ENCODE measurements at places on chromosomes 16 and 17. TPM values are rescaled to one million over a fixed set of nuclear protein-coding genes. Genes with fewer than 3 reads are reported as not detected.

- DNase-seq, result no peak
Observed at GRCh38 chr17:15884731-15885130, 60.2 kb upstream of the ADORA2B start.

Gene SMIM5
- polyA plus RNA-seq, result 0.15 TPM

- no peak for DNase-seq
Observed at GRCh38 chr16:72785886-72786285, 262.0 kb downstream of the ZFHX3 start.

Gene CACNA1H
- 14.1 TPM for polyA plus RNA-seq

DNA sequence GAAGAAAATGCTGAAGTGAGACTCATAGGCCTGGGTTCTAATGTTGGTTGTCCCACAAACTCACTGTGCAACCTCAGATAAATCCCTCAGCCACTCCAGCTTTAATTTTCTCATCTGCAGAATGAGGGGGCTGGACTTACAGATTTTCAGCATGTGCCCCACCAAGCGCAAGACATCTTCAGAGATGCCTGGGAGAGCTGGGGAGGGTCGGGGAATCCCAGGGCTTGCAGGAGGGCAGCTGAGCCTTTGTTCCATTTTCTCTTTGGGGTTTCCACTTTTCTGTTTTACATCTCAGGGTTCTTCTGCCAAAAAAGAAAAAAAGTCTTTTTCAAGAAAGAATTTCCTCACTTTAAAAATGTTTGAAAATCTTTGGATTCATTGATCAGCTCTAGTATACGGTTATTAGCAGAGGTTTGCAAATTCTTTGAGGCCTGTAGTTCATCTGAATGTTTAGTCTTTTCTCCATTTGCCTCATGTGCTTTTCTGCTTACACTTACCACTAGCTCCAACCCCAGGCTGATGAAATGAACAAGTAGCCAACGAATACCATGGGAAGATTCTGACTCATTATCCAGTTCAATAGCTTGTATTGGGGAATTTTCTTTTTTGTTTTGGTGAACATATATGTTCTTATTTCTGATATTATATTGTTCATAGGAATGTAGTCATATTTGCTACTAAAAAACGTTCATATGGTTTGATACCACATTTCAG lies 56.4 kb downstream of the CHD9 start:
- DNase-seq, result no peak

GRCh38 chr16:27625050-27625697 lies 75.2 kb downstream of the KATNIP start:
- no peak for DNase-seq

GRCh38 chr17:12472252-12473173 lies 193.2 kb upstream of the MYOCD start:
- DNase-seq, result no peak

- no peak for DNase-seq
Observed at GRCh38 chr16:56101480-56101879, 89.8 kb upstream of the GNAO1 start.

DNA sequence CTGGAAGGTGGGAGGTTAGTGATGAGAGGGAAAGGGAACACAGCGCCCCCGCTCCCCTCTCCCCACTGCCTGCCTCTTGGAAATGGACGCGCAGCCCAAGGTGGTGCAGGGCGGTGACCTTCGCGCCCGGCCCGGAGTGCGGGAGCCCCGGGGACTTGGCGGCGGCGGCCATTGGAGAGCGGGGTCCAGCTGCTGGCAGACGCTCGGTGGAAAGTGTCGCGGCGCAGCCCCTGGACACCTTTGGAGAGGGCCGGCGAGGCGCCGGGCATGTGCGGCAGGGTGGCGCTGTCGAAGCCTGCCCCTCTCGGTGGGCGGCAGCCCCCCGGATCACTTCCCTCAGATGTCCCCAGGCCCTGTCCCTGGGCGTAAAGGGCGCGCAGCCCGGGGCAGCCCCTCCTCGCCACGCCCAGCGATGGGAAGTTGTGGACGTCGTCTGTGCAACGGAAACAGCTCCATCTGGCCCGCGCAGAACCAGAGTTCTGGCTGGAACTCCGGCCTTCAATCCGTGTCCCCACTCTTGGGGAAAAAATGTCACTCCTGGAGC lies 16.7 kb downstream of the SALL1 start:
- DNase-seq, result no peak

DNA sequence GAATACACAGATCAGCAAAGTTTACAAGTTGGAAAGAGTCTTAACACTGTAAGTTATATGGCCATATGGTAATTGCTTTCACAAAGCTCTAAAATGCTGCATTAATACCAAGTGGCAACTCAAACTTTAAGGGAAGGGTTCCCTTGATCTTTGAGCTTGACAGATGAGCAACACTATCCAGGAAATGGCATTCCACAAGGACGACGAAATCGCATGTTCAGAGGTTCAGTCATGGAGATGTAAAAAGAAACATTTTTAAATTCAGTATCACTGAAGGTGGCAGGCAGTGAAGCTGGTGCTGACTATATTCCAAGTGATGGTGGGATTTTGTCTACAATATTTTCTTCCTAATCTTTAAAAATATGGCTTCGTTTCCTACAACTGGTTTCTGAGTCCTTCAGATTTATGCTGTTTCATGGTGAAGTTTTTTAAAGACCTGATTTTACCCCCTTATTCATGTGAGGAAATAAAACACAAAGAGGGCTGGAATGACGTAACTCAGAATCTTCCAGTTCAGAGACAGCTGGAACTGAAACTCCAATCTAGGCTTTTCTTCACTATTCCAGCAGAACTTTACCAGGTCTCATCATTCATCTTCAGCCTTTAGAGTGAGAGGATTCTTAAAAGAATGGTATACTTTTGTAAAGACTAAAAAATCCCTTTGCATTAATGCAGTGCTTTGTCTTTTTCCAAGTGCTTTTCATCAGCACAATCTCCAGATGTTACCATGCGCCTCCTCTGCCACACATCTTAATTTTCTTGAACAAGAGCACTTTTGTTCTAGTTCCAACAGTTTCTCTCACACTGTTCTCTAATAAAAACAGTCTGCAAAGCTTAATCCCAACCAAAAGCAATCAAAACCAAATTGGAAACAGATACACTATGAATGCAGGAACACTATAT lies 20.2 kb downstream of the CHCT1 start:
- no peak for DNase-seq

DNA sequence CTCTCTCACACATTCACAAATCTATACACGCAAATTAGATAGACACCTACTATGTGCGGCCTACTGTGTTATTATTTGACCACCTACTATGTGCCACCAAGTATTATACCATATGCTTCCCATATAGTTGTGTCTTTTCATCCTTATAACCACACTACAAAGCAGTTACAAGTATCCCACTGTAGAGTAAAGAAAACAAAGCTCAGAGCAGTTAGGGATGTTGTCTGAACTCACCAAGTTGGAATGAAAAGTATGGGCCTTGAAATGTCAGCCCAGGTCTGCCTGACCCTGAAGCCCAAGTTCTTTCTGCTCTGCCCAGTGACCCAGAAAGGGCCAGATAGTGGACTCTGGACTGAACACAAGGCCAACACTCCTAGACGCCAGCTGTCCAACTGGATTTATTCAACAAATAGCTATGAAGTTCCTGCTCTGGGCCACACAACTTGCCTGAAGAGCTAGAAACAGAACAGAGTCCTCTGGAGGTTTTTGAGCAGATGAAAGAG lies 8.5 kb downstream of the KRT37 start:
- no peak for DNase-seq

Gene RAMP2
- 1.0 TPM for polyA plus RNA-seq

DNA sequence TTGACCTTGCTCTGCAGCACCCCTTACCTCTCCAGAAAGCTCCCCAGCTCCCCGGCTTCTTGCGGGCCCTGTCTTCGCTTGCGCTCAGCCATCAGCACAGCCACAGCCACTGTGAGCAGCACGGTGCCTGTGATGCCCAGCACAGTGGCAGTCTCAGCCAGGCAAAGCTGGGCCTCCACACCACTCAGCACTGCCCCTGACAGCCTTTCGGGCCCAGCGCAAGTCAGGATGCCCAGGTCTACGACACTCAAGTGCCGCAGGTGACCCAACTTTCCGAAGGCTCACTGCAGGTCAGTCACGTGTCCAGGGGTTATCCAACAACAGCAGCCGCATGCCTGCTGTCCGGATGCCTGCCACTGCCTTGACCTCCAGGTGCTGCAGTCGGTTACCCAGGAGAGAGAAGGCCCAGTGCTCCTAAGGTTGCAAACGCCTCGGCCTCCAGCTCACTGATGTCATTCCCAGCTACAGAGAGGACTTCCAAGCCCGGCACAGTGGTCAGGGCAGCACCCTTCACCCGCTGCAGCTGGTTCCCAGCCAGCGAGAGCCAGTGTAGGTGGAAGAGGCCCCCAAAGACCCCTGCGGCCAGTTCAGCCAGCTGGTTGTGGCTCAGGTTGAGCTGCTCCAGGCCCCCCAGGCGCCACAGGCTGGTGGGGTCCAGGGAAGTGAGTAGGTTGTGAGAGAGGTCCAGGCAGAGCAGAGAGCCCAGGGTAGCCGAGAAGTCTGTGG lies 8.9 kb upstream of the TMEM101 start:
- no peak for DNase-seq

GRCh38 chr17:48074322-48075081 lies 26.3 kb downstream of the NFE2L1 start:
- DNase-seq, result peak; percentile 80

- no peak for DNase-seq
Observed at GRCh38 chr16:283033-283805, at the start of gene PDIA2. PDIA2 (plus strand) TSS chr16:283164; CDS start chr16:283170, 6 bp downstream.
